Epithelial cell of alveolus of lung (primary cell): ENCODE measurements at places on chromosomes 7 and 10. TPM values are rescaled to one million over a fixed set of nuclear protein-coding genes. Genes with fewer than 3 reads are reported as not detected.

AGAP9 gene
- 1.3 and 4.6 TPM in 2 replicates for total RNA-seq

FGF8 gene
- total RNA-seq, result not detected in 2 replicates

KIAA1217 gene
- 3.7 and 5.6 TPM in 2 replicates for total RNA-seq

TLL2 gene
- 0.26 TPM in 1 of 2 replicates, not detected in the other for total RNA-seq

GAD2 gene
- total RNA-seq, result not detected in 2 replicates

SORCS1 gene
- total RNA-seq, result 0.08 TPM in 1 of 2 replicates, not detected in the other

NRBF2 gene
- 20.7 and 30.7 TPM in 2 replicates for total RNA-seq

MSMB gene
- total RNA-seq, result not detected in 2 replicates

TRIM50 gene
- not detected in 2 replicates for total RNA-seq

SPDYE5 gene
- not detected in 2 replicates for total RNA-seq

AMZ1 gene
- total RNA-seq, result under 0.01 and 0.78 TPM in 2 replicates

EMX2 gene
- total RNA-seq, result not detected in 2 replicates

MYO1G gene
- total RNA-seq, result 0.13 and 0.56 TPM in 2 replicates

ZNHIT1 gene
- 135 and 154 TPM in 2 replicates for total RNA-seq

SEMA4G gene
- total RNA-seq, result 2.8 and 6.1 TPM in 2 replicates

ZNF117 gene
- total RNA-seq, result 0.52 and 3.4 TPM in 2 replicates

STAG3 gene
- 0.16 and 0.91 TPM in 2 replicates for total RNA-seq

TACR2 gene
- 0.26 TPM in 1 of 2 replicates, not detected in the other for total RNA-seq

NUTM2E gene
- total RNA-seq, result 0.13 TPM in 1 of 2 replicates, not detected in the other

TTYH3 gene
- 62.3 and 92.6 TPM in 2 replicates for total RNA-seq

SLC26A5 gene
- not detected in 2 replicates for total RNA-seq

TMEM236 gene
- total RNA-seq, result not detected in 2 replicates

ANXA11 gene
- total RNA-seq, result 109 and 153 TPM in 2 replicates

SYT15B gene
- total RNA-seq, result 0.13 and 0.24 TPM in 2 replicates

DNAJC1 gene
- total RNA-seq, result 60.7 and 85.3 TPM in 2 replicates

NUDT5 gene
- total RNA-seq, result 61.4 and 64.4 TPM in 2 replicates

VWA2 gene
- total RNA-seq, result not detected in 2 replicates

FAM170B gene
- total RNA-seq, result not detected in 2 replicates

ADRB1 gene
- total RNA-seq, result 0.13 TPM in 1 of 2 replicates, not detected in the other

NEUROG3 gene
- not detected in 2 replicates for total RNA-seq

FBXL13 gene
- total RNA-seq, result 0.16 and 0.39 TPM in 2 replicates

GLI3 gene
- total RNA-seq, result 6.1 and 34.0 TPM in 2 replicates

PRPF18 gene
- total RNA-seq, result 17.1 and 22.4 TPM in 2 replicates

LBX1 gene
- total RNA-seq, result not detected in 2 replicates

CCDC3 gene
- 2.6 and 4.7 TPM in 2 replicates for total RNA-seq

FRAT1 gene
- total RNA-seq, result 1.8 and 5.7 TPM in 2 replicates

ZNF488 gene
- 0.24 and 0.52 TPM in 2 replicates for total RNA-seq
